Stimulated activated CD4-positive, alpha-beta T cell treated with anti-CD3 and anti-CD28 coated beads, Interleukin-12 subunit alpha, Interleukin-12 subunit beta, amount 100 ng/mL, for 24 hours (primary cell): ENCODE measurements at places on chromosomes 4 and X.

GRCh38 chr4:17397611-17398010, 114.3 kb downstream of the QDPR start:
- DNase-seq = no peak

GRCh38 chr4:8329859-8330761, 60.6 kb downstream of the HTRA3 start:
- DNase-seq = no peak

DNA sequence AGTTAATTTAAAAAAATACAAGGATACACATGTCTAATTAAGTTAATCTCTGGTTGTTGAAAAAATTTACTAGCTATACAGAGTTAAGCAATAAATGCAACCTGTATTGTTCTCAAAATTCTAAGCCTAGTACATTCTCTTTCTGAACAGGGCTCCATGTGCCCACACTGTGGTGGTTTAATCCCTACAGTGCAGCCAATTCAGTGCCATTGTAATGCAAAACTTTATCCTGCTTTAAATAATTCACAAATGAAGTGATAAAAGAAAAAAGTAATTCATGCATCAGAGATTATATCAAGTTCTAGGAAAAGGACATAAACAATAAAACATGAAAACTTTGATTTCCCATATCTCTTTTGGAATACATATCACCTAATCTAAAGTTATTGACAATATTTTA, 1089.2 kb downstream of the C4orf33 start:
- no peak for DNase-seq

GRCh38 chr4:39542611-39543012, 15.4 kb upstream of the UGDH start:
- no peak for DNase-seq

- DNase-seq = no peak
These were observed 36.9 kb downstream of the HMX1 start for GRCh38 chr4:8834681-8835220.

- no peak for DNase-seq
These were observed 16.4 kb downstream of the PLP1 start for GRCh38 chrX:103792916-103793544.

DNA sequence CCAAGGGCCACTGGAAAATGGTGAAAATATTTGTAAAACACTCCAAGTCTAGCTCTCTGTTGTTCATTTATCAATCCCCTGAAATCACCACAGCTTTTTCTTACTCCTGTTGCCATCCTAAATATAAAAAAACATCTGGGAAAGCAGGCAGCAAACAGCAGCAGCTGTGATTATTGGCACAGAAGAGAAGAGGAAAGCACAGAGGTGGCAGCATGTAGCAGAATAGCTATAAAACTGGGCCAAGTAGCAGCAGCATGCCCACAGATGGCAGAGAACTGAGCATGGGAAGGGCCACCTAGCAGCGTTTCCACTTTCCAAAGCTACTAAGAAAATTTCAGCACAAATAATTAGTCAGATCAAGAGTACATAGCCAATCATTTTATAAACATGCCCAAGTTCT, 307.2 kb downstream of the SLC7A11 start:
- DNase-seq = no peak
